ENCODE measurements at places on chromosomes 6 and 20. TPM values are rescaled to one million over a fixed set of nuclear protein-coding genes. Genes with fewer than 3 reads are reported as not detected.

- peaks cover 7% of the 10 kb centered on the region for H3K4me1 ChIP-seq
- DNase-seq = peak; percentile 73
- H3K36me3 ChIP-seq = peaks cover 2% of the 10 kb centered on the region
Measured at GRCh38 chr20:11917663-11918062, at the start of gene BTBD3. Gene BTBD3 (plus strand): TSS chr20:11917893. CDS start chr20:11918276, 383 bp downstream.

DNA sequence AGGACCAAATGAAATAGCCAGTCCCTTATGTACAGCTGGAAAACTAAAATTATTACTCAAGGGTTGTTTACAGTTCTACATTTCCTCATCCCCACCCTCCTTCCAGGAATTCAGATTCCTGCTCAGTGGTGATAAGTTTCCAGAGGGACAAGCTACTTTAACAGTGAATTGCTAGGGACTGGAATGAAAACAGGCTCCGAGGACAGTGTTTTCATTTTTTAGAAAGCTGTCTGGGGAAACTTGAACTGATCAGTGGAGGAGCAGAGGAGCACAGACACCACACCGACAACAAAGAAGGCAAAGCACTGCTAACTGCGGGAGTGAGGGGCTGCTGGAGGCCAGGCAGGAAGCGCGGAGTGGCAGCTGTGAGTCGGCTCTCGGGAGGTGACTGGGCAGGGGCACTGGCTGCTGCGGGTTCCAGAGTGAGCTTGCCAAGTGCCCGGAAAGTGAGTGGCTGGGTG lies 322.2 kb downstream of the ESR1 start:
- H3K36me3 ChIP-seq = peaks cover 38% of the 10 kb centered on the region
- peak overlapping the region; percentile 36 for H3K4me3 ChIP-seq
- H3K4me1 ChIP-seq = peaks cover 11% of the 10 kb centered on the region
- no peaks in the 10 kb centered on the region for H3K27me3 ChIP-seq
- DNase-seq = peak; percentile 66

- H3K36me3 ChIP-seq = peaks cover 16% of the 10 kb centered on the region
- no peaks in the 10 kb centered on the region for H3K4me1 ChIP-seq
- H3K4me3 ChIP-seq = no peak overlapping the region
- no peak for DNase-seq
Measured at GRCh38 chr6:109715616-109716015, 24.5 kb downstream of the FIG4 start.

GRCh38 chr20:5357946-5358345 lies 41.2 kb upstream of the PROKR2 start:
- DNase-seq = no peak
- no peaks in the 10 kb centered on the region for H3K36me3 ChIP-seq
- no peak overlapping the region for H3K4me3 ChIP-seq
- no peaks in the 10 kb centered on the region for H3K27me3 ChIP-seq
- no peak overlapping the region for H3K27ac ChIP-seq

- no peak within 1 kb of the TSS for H3K27ac ChIP-seq
- no peak for DNase-seq
- peaks cover 33% of the 10 kb centered on the region for H3K4me1 ChIP-seq
- H3K36me3 ChIP-seq = no peaks in the 10 kb centered on the region
- H3K27me3 ChIP-seq = peaks cover 76% of the 10 kb centered on the region
- peak within 1 kb of the TSS; percentile 41 for H3K4me3 ChIP-seq
Measured at GRCh38 chr6:117265410-117266256, at the start of gene VGLL2. Gene VGLL2 (plus strand): TSS chr6:117265558. CDS start chr6:117265764, 206 bp downstream.

NKX2-4 gene
- total RNA-seq = not detected

- no peak overlapping the region for H3K4me3 ChIP-seq
- no peaks in the 10 kb centered on the region for H3K36me3 ChIP-seq
- H3K27me3 ChIP-seq = no peaks in the 10 kb centered on the region
- no peak for DNase-seq
- H3K4me1 ChIP-seq = no peaks in the 10 kb centered on the region
Measured at GRCh38 chr6:164570801-164571200, 738.6 kb downstream of the C6orf118 start.

GRCh38 chr6:4809999-4810918 lies 34.1 kb downstream of the CDYL start:
- no peaks in the 10 kb centered on the region for H3K36me3 ChIP-seq
- peaks cover 6% of the 10 kb centered on the region for H3K4me1 ChIP-seq
- H3K27me3 ChIP-seq = no peaks in the 10 kb centered on the region
- H3K27ac ChIP-seq = no peak overlapping the region
- DNase-seq = no peak

TUBB1 gene
- 9.3 TPM for total RNA-seq

ASIP gene
- total RNA-seq = 0.47 TPM

DNA sequence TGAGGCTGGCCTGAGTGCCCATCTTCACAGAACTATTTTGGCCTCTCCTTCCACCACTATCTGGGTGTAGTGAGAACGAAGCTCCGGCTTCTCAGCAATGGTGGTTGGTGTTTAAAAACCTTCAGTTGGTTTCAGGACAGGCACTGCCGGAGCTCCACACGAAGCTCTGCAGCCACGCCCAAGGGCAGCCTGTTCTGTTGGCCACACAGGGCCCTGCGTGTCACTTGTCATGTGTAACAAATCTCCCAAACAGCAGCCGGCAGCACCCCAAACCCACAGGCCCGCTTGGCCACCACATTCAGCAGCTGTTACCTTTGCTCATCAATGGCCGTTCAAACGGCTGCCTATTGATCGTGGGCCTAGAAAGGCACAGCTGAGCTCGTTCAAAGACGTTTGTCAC lies 97.5 kb downstream of the ERMARD start:
- no peaks in the 10 kb centered on the region for H3K36me3 ChIP-seq

DNA sequence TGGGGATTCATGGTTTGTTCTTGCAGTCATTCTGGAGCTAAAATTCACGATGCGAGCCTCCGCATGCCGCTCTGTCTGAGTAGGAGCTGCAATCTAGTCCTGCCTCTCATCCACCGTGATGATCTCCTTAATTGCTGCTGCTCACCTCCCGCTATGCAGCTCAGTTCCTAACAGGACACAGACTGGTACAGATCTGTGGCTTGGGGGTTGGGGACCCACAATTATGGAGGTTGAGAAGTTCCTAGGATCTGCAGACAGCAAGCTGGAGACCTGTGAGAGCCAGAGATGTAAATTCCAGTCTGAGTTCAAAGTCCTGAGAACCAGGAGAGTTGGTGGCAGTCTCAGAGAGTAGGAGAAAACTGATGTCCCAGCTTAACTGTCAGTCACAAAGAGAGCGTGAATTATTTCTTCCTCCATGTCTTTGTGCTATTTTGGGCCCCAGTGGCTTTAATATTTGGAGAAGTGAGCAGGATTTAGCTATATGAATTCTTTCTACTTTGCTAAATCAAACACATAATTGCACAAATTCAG lies 378.7 kb upstream of the MAN1A1 start:
- H3K27me3 ChIP-seq = no peaks in the 10 kb centered on the region
- no peak for DNase-seq
- no peak overlapping the region for H3K27ac ChIP-seq
- H3K4me1 ChIP-seq = no peaks in the 10 kb centered on the region
- no peaks in the 10 kb centered on the region for H3K36me3 ChIP-seq

DNA sequence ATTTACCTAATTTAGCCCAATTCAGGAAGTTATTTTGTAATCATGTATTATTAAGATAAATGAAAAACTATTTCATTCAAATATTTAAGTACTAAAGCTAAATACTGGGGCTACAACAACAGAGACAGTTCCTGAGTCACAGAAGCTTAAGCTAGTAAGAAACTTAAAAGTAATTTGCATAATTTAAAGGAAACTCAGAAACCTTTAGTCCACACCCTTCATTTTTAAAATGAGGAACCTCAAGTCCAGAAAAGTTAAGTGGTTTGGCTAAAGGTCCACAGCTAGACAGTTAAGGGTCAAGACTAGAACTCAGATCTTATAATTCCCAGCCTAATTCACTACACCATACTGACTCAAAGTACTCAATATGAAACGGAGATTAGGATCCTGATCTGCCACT lies 7.2 kb downstream of the LMBRD1 start:
- H3K27ac ChIP-seq = no peak overlapping the region
- H3K36me3 ChIP-seq = peaks cover 3% of the 10 kb centered on the region
- DNase-seq = no peak
- H3K27me3 ChIP-seq = no peaks in the 10 kb centered on the region

PAK1IP1 gene
- total RNA-seq = 12.2 TPM

PACRG gene
- total RNA-seq = 3.1 TPM

- no peaks in the 10 kb centered on the region for H3K36me3 ChIP-seq
- H3K4me1 ChIP-seq = no peaks in the 10 kb centered on the region
- no peak overlapping the region for H3K4me3 ChIP-seq
- DNase-seq = no peak
- no peaks in the 10 kb centered on the region for H3K27me3 ChIP-seq
Measured at GRCh38 chr20:51396365-51396909, 146.1 kb downstream of the NFATC2 start.

GRCh38 chr20:17215167-17215566 lies 11.7 kb upstream of the PCSK2 start:
- H3K27ac ChIP-seq = no peak overlapping the region
- no peak for DNase-seq
- H3K4me3 ChIP-seq = no peak overlapping the region
- H3K36me3 ChIP-seq = no peaks in the 10 kb centered on the region

DLK2 gene
- not detected for total RNA-seq

DCDC2 gene
- total RNA-seq = 7.1 TPM

KIF13A gene
- total RNA-seq = 59.7 TPM

- H3K36me3 ChIP-seq = no peaks in the 10 kb centered on the region
- H3K4me1 ChIP-seq = no peaks in the 10 kb centered on the region
- H3K27ac ChIP-seq = no peak overlapping the region
- DNase-seq = peak; percentile 48
- H3K27me3 ChIP-seq = no peaks in the 10 kb centered on the region
Measured at GRCh38 chr6:36717871-36718540, 20.4 kb downstream of the RAB44 start.

GNAS-AS1 gene
- total RNA-seq = 0.69 TPM

- H3K27ac ChIP-seq = no peak overlapping the region
- DNase-seq = no peak
- H3K27me3 ChIP-seq = no peaks in the 10 kb centered on the region
- no peaks in the 10 kb centered on the region for H3K36me3 ChIP-seq
- no peaks in the 10 kb centered on the region for H3K4me1 ChIP-seq
- no peak overlapping the region for H3K4me3 ChIP-seq
Measured at GRCh38 chr20:7798176-7798575, 142.1 kb downstream of the HAO1 start.

DNA sequence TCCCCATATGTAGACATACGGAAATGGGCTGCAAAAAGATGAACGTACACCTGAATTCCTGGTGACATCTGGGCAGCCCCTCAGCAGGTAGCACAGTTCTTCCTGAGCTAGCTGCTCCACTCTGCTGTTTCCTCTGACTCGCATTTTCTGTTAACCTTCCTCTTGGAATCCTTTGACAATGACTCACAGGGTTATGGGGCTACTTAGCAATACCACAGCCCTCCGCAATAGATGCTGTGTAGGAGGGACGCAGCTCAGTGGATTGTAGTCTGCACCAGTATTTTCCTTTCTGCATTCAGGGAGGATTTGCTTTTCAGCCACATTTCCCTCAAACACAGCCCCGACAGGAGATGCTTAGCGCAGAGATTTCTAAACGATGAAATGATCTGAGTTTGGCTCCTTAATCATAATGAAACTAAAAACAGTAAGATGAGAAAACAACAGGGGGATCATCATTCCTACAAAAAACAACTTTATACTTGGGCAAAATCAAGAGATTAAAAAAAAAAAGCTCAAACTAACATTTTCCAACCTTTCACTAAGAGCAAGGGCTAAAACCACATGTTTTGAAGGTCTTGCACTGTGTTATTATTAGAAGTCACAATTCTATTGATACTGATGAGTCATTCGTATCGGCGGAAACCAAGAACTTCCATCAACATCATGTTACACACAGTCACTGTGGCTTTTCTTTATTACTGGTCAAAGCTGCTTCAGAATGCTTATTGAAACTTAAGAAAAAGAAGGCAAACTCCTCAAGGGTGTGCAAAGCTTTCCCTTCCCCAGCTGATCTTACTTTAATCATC lies 12.2 kb downstream of the BACH2 start:
- H3K36me3 ChIP-seq = no peaks in the 10 kb centered on the region
- no peak for DNase-seq
- peak overlapping the region; percentile 13 for H3K4me3 ChIP-seq
- no peaks in the 10 kb centered on the region for H3K27me3 ChIP-seq
- H3K27ac ChIP-seq = peak overlapping the region; percentile 35

FAM184A gene
- 75.4 TPM for total RNA-seq

DNA sequence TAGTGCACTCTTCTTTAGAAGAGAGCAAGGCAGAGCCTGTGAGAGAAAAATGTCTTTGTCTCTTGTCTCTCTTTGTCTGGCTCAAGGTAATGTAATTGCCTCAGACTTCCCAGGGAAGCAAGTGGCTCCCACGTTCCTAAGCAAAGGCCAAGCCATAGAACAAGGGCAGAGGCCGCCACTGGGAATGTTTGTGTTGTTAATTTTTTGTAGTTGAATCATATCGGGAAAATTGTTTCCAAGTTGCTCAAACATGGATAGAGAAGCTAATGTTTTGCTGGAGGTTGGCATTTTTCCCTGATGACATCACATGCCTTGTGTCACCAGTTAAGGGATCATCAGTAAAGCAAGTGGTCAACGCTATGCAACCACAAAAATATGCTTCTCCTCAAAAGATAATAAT lies 211.5 kb upstream of the FOXA2 start:
- peak overlapping the region; percentile 24 for H3K27ac ChIP-seq
- H3K36me3 ChIP-seq = no peaks in the 10 kb centered on the region
- no peak for DNase-seq

GPLD1 gene
- 9.2 TPM for total RNA-seq

TTBK1 gene
- total RNA-seq = not detected

GRCh38 chr6:27422651-27423332 lies 34.2 kb downstream of the ZNF391 start:
- no peak for DNase-seq
- no peaks in the 10 kb centered on the region for H3K27me3 ChIP-seq
- H3K4me3 ChIP-seq = no peak overlapping the region
- no peaks in the 10 kb centered on the region for H3K4me1 ChIP-seq

TULP1 gene
- total RNA-seq = not detected
